Astrocyte (in vitro differentiated cells and primary cell): ENCODE measurements at places on chromosomes 2 and 18.
A peak's percentile ranks its signal among the peaks of the same experiment; 100 is the strongest.

DNA sequence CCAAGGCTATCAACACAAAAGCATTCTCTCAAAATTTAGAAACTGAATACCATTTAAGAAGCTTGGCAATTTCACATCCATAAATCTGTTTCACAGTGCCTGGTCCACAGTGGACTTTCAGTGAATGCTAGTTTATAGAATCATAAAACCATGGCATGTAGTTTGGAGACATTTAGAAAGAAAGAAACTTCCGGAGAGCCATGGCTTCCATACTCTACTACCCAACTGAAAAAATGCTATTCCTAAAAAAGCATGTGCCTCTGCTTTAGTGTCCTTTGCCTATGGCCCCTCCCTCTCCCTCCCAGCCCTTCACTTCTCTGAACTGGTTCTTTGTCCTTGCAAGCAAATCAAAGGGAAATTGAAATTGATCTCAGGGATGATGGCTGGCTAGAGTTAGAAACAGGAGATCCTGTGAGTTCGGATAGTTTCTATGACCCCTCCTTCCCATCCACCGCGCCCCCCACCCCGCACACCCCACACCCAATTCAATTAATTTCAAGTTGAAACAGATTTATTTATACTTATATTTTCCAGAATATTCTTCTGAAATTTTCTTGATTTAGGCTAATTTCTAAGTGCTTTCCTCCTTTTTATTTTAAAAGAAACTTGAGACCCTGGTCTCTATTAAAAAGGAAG is 248.3 kb downstream of the TRIB2 start:
- no peak for DNase-seq

DNA sequence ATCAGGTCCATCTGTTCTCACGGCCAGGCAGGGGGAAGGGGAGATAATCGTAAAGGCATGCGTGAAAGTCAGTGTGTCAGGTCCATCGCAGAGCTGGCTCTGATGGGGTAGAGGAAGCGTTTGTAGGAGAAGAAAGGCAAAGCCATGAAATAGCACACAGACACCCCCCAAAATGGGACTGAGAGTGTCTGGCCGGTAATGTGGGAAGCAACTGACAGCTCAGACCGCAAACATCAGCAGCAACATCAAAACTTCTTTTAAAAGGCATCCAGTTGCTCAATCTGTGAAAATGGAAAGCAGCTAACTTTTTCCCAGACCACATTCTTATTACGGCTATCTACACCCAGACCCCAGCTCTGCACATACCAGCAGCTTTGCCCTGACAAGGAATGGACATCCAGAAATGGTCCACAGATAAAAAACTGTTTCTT is 232.6 kb downstream of the EN1 start:
- peak; percentile 46 for DNase-seq

DNA sequence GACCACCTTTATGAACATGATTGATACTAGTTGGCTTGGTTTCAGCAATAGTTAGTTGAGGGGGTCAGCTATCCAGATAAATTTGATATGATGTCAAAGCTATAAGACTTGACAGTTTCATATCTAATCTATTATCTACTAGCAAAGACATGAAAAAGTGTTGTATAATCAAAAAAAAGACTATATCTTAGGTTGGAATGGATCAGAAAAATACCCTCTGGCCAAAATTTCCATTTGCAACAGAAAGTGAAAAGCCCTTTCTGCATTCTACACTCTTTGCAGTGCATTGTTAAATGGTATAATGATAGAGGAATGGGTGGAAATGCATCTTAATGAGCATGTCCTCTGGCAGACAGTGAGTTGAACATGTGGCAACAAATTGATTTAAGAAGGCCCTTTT is 242.6 kb downstream of the THSD7B start:
- no peak for DNase-seq

DNA sequence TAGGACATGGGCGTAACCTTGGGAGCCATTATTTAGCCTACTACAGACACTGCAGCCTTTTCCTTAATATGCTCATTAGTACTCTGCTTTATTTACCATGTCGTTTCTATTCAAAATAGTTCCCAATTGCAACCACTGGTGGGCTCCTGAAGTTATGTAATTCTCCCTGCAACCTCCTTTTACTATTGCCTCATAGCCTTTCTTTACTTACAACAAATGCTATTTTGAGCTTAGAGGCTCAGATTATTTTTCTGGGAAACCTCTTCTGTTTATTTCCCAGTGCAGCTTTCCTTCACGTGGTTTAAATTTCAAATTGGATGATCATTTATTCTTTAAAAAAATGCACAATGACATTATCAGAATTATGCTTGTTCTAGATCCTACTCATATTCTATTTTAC is 492.3 kb upstream of the TMEFF2 start:
- no peak for DNase-seq

- no peak for DNase-seq
These were observed 669.6 kb upstream of the VRK2 start for GRCh38 chr2:57376985-57377384.

- peak; percentile 74 for DNase-seq
These were observed 32.8 kb upstream of the DNAH7 start for GRCh38 chr2:196101325-196101991.

- DNase-seq: no peak
These were observed 26.7 kb downstream of the KCTD1 start for GRCh38 chr18:26521617-26522016.

DNA sequence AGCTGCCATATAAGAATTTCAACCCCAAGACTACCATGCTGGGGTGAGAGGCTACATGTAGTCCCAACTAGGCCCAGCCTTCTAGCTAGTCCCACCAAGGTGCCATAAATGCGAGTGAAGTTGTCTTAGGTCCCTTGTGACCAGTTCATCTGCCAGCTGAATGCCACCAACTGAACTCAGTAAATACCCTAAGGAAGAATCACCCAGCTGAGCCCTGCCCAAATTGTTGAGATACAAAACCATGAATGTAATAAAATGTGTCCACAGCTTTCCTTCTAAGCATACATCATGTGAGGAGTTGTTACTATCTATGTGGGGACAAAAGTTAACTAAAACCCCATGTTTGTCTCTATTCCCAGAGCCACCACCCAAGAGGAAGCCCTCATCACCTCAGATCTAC is 70.3 kb downstream of the THADA start:
- DNase-seq: no peak

GRCh38 chr2:207333599-207334300 is 168.0 kb upstream of the KLF7 start:
- DNase-seq: peak; percentile 73

- peak; percentile 81 for DNase-seq
These were observed 162.0 kb downstream of the ETAA1 start for GRCh38 chr2:67559156-67559555.

DNA sequence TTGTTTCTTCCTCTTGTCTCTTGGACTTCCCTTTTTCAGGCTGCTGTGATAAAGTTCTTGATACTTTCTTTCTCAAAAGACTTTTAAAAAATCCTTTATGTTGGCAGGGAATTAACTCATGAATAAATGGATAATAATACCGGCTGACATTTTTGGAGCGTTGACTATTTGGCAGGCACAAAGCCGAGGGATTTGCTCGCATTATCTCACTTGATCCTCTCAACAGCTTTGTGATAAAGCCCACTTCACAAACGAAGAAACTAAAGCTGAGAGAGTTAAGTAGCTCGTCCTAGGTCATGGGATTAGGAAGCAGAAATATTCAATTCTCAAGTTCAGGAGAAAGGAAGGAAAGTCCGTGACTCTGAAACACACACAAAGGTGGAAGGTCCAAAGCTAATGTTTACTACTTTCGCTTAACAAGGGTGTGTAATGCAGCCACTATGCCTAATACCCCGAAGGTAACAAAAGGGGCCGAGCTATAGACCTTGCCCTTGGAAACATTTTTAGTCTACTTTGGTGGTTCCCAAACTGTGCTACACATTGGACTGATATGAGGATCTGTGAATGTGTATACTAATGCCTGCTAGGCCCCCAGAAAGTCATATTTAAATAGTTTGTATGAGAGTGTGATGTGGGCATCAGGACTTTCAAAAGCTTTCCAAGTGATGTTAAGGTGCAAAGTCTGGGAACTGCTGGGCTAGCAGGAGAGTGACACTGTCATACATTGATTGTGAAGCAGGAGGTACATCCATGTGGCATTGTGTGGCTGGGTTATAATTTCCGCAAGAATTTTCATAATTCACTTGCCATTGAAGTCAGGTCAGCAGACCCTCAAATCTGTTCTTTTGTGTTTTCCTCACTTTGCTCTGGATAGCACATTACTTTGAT is 508.4 kb downstream of the PLCL1 start:
- DNase-seq: no peak

DNA sequence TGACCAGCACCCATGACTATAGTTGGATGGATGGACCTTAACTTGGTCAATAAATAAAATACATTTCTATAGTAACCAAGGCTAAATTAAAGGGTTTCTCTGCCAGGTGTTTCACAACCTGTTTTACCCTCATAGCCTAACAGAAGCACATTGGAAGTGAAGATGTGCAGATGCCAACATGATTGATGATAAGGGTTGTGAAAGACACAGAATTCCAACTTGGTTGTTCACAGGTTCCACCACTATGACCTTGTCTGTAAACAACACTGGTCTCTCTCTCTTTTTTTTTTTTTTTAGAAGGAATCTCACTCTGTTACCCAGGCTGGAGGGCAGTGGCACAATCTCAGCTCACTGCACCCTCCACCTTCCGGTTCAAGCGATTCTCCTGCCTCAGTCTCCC is 37.5 kb upstream of the PTH2R start:
- DNase-seq: no peak

DNA sequence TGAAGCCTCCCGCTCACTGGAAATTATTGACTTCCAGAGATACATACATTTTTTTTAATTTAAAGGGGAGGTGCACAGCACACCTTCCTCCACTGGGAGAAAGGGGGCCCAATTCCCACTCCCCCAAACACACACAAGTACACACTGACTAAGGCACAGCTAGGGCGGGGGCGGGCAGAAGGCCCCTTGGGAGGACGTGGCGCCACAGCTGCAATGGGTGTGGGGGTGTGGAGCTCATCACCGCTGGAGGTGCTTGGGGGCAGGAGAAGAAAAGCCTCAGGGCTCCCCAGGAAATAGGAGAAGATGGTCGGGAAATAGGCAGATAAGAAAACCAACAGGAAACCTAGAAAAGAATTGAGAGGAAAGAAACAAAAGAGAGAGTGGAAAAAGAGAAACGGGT is 127.3 kb upstream of the FAM98A start:
- no peak for DNase-seq

DNA sequence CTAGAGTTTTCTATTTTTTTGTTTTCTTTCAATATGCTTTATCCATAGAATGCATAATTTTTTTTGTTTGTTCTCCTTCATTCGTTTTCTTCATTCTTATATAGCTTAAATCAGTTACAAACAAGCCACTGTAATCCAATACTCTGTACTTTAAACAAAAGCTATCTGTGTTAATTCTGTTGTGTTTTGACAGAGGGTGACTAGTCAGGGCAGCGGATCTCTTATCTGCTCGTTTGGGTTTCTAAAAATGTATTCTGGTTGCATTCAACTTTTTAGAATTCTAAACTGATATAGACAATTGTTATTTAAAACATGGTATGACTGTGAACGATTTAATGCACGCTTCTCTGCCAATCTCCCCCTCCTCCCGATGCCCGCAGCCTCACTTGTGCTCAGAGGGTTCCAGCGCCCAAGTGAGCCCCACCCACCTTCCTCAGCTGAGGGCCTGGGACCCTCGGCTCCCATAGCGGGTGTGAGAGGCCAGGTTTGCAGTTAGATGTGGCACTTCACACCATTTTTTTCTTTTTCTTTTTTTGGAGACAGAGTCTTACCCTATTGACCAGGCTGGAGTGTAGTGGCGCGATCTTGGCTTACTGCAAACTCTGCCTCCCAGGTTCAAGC is 44.1 kb downstream of the NCK2 start:
- DNase-seq: peak; percentile 43

DNA sequence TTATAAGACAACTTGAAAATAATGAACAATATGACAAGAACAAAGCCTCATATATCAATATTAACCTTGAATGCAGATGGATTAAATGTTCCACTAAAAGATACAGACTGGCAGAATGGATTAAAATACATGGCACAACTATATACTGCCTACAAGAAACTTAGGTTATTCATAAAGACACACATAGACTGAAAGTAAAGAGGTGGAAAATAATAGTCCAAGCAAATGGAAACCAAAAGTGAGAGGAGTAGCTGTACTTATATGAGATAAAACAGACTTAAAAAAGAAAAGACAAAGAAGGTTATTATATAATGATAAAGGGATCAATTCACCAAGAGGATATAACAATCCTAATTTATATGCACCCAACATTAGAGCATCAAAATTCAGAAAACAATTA is 18.2 kb downstream of the LMAN1 start:
- DNase-seq: no peak

DNA sequence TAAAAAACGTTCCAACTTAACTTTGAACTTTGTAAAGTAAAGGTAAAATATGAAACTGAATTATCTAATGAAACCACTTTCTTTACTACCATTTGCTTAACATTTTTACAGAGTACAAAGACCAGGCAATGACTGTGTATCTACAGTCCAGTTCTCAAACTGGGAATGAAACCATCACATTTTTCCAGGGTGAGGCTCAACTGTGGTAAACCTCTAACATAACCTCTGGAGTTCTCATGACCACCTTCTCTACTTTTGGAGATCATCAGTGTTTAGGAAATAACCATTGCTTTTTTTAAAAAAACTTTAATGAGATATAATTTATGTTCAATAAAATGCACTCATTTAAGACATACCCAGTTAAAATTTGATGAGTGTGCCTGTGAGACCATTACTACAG is 223.5 kb downstream of the RNF152 start:
- peak; percentile 80 for DNase-seq

- no peak for DNase-seq
These were observed 15.2 kb downstream of the PAX8 start for GRCh38 chr2:113263546-113263945.

DNA sequence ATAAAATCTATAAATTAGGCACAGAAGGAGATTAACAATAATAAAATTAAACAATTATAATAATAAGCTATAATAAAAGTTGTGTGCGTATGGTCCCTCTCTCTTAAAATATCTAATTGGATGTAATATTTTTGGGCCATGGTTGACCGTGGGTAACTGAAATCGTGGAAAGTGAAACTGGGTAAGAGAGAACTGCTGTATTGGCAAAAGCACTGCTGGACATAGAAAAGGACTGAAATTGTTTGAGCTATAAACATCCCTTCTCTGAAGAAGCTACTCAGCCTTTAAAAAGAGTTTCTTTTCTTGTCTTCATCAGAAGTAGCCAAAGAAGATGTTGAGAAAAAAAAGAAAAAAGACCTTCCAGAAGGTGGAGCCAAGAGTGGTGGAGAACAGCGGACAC is 379.4 kb downstream of the ZNF521 start:
- no peak for DNase-seq

DNA sequence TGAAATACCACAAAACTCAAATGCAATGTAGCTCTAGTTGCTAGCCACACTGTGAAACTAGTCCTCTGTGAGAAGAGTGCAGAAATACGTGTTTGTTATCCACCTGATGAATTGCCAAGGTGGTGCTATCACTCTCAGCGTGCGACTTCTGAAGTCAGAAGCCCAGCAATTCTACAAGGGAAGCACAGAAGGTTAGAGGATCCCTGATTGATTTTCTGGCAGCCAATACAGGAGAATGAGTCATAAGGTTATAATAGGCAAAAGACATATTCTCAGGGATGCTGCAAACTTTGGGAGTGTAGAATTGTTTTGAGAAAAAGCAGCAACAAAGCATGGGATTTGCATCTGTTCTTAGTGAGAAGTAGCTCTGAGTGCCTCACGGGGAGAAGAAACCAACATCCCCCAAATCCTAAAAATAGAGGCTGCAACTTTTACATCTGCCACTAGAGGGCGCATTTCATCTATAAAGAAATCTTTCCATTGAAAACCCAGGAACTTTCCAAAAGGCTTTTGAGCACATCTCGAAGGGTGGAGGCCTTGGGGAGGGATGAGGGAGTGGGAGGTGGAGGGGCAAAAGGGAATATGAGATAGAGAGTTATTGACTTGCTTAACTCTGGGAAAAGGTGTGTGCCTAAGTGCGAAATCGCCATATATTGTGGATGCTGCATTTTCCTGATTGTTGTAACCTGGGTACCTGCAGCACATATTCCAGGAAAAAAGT is 78.0 kb downstream of the TMEM182 start:
- peak; percentile 8 for DNase-seq
